ENCODE measurements at places on chromosomes 1 and 21. TPM values are rescaled to one million over a fixed set of nuclear protein-coding genes. Genes with fewer than 3 reads are reported as not detected.

DNA sequence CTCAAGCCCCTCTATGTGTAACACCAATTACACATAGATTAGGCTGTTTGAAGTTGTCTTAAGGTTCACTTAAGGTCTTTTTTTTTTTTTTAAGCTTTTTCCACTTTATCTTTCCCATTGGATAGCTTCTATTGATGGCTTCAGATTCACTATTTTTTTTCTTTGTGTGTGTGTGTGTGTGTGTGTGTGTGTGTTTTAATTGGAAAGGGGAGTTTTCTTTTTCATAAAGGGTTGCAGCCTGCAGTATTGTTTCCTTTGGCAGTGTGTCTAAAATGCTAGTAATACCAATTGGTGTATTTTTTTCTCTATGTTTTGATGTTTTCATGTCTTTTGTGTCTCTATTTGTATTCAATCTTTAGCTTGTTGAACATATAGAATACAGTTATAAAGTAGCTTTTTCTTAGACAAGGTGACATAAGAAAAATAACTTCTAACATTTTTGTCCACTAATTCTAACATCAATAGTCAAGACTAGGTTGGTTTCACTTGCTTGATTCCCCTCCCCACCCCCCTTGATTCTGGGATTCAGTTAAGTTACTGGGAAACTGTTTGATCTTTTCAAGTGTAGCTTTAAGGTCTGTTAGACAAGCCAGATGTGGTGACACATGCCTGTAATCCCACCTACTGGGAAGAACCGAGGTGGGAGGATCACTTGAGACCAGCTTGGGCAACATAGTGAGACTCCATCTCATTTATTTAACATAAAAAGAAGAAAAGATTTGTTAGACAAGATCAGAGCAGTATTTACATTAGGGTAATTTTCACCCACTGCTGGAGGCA, 21.4 kb downstream of the PRRC2C start:
- no peaks in the 10 kb centered on the region for H3K27me3 ChIP-seq
- peaks cover 98% of the 10 kb centered on the region for H3K4me1 ChIP-seq
- no peak for DNase-seq
- peaks cover 4% of the 10 kb centered on the region for H3K36me3 ChIP-seq

DNA sequence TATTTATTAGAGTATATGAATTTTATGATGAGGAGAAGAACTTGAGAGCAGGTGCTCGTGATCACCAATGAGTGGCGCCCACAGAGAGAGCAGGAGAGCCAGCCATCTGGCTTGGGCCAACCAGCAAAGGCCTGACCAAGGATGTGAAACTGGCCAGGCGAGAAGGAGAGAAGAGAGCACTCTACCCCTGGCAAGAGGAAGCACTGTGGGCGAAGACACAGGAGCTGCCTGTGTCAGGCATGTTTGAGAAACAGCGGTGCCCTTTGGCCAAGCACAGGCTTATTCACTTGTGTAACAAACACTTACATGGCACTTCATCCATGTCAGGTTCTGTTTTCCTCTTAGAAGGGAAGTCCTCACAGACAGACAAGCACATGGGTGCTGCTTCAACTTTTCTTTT, 4.2 kb upstream of the SIPA1L2 start:
- no peak for DNase-seq
- H3K36me3 ChIP-seq, result peaks cover 2% of the 10 kb centered on the region
- peaks cover 10% of the 10 kb centered on the region for H3K4me1 ChIP-seq
- peaks cover 11% of the 10 kb centered on the region for H3K27me3 ChIP-seq
- no peak overlapping the region for H3K27ac ChIP-seq

DNA sequence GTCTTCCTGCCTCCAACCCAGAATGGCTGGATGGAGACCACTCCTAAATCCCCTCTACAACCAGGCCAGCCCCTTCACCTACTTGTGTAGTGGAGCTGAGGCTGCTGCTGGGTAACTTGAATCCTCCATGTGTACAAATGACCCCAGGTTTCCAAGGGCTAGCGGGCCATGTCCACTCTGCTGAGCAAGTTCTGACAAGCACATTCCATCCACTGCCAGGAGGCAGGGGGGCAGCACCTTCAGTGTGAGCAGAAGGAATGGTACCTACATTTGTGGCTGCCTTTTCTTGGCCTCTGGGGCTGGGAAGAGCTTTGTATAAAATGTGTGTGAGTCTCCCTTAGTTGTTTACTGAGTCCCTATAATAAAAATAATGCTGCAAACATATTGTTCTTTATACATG, 14.5 kb downstream of the KIAA0040 start:
- DNase-seq, result no peak
- H3K4me1 ChIP-seq, result peaks cover 47% of the 10 kb centered on the region
- H3K36me3 ChIP-seq, result peaks cover 5% of the 10 kb centered on the region
- H3K27me3 ChIP-seq, result no peaks in the 10 kb centered on the region

- no peak overlapping the region for H3K4me3 ChIP-seq
- DNase-seq, result no peak
- peaks cover 47% of the 10 kb centered on the region for H3K27me3 ChIP-seq
- no peak overlapping the region for H3K27ac ChIP-seq
- peaks cover 15% of the 10 kb centered on the region for H3K4me1 ChIP-seq
These were observed 51.8 kb upstream of the SYT14 start for GRCh38 chr1:209886219-209886536.

- no peak overlapping the region for H3K27ac ChIP-seq
- H3K36me3 ChIP-seq, result no peaks in the 10 kb centered on the region
- H3K27me3 ChIP-seq, result no peaks in the 10 kb centered on the region
- H3K4me1 ChIP-seq, result no peaks in the 10 kb centered on the region
These were observed 15.2 kb upstream of the GPR153 start for GRCh38 chr1:6275826-6276782.

DNA sequence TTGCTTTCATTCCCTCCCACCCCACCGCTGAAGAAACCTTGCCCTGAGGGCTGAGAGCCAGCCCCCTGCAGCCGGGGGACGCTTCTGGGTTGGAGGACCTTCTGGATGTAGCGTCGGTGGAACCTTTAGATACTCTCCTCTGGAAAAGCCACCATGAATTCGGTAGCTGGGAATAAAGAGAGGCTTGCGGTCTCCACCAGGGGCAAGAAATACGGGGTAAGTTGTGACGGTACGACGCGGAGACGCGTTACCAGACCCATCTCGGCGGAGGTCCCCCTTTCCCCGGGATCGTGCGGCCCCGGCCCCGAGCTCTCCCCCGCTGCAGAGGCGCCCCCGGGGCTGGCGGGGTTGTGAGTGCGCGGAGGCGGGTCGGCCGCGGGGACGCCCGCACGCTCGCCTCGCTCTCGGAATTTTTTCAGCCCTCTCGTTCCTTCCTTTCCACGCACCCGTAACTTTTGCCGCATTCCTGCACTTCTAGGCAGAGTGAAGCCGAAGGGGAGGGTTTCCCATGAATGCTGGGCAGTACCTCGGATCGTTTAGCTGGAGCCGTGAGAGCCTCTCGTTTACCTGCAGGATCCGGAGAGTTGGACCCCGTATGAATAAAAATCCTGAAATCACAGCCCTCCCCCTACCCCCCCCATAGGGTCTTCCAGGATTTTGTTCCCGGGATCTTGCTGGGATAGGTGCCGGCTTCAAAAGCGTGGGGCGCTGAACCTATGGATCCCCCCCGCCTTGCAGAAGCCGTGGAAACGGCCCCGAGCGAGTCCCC, 671 bp downstream of the KIF26B start:
- H3K27ac ChIP-seq, result no peak overlapping the region
- peak overlapping the region; percentile 89 for H3K4me3 ChIP-seq
- peaks cover 80% of the 10 kb centered on the region for H3K27me3 ChIP-seq

TAF13 gene
- 25.9 TPM for total RNA-seq

CD5L gene
- not detected for total RNA-seq

CLDN17 gene
- total RNA-seq, result not detected

WASF2 gene
- 146 TPM for total RNA-seq

OR2T35 gene
- not detected for total RNA-seq
